ENCODE measurements at places on chromosomes 11 and 22. TPM values are rescaled to one million over a fixed set of nuclear protein-coding genes. Genes with fewer than 3 reads are reported as not detected.

The ALDH3B2 gene
- total RNA-seq, result 2.9 TPM

DNA sequence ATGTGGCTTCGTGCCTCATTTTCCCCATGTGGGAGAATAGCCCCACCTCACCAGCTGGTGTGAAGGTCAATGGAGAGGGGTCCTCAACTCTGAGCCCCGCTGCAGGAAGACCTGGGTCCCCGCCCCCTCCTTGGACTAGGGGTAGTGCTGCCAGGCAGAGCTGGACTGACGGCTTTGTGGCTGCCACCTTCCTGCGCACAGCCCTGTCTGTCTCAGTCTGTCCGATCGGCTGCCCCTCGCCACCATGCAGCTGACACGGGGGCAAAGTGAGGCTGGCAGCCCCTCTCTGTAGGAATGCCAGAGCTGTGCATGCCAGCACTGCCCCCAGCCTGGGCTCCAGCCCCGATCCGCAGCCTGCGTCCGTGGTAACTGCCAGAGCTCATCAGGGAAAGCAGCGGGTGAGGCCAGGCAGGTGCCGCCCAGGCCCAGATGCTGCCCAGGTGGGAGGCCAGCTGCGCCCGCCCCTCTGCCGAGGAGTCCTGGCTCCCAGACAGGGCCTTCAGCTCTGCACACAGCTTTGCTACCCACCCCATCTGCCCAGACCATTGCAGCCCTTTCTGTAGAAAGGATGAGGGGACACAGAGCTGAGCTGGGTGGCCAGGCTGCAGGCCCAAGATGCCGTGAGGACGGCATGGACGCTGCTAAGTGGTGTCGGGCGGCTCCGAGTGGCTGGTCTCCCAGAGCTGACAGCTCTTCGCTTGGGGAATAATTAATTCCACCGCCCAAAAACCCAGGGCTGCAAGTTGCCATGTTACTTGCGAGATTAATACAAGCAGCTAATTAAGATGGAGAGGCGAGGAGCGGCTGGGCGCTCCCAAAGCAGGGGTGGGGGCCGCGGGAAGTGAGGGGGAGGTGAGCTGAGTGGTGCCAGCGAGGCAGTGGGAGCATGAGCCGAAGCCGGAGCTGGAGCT is 19.5 kb upstream of the FLRT1 start:
- DNase-seq, result no peak

DNA sequence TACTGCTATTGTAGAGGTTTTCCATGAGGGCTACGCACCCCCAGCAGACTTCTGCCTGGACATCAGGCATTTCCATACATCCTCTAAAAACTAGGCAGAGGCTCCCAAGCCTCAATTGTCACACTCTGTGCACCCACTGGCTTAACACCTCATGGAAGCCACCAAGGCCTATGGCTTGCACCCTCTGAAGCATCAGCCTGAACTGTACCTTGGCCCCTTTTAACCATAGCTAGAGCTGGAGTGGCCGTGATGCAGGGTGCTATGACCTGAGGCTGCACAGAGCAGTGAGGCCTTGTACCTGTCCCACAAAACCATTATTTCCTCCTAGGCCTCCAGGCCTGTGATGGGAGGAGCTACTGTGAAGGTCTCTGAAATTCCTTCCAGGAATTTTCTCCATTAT is 33.9 kb downstream of the AAMDC start:
- DNase-seq, result no peak

DNA sequence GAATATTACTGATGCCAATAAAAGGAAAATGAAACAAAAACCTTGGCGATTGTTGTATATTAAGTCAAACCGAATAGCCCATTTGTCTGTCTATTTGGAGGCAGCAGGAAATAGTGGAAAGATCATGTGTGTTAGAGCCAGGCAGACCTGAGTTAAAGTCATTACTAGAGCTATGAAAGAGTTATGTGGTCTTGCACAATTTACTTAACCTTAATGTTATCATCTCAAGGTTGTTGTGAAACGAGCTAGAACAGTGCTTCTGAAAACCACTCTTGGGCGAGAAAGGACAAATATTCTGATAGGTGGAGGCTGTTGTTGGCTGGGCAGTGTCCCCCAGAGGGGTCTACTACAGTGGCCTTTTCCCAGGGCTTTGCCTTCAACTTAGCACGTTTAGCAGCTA is 60.0 kb upstream of the NUP160 start:
- no peak for DNase-seq

DNA sequence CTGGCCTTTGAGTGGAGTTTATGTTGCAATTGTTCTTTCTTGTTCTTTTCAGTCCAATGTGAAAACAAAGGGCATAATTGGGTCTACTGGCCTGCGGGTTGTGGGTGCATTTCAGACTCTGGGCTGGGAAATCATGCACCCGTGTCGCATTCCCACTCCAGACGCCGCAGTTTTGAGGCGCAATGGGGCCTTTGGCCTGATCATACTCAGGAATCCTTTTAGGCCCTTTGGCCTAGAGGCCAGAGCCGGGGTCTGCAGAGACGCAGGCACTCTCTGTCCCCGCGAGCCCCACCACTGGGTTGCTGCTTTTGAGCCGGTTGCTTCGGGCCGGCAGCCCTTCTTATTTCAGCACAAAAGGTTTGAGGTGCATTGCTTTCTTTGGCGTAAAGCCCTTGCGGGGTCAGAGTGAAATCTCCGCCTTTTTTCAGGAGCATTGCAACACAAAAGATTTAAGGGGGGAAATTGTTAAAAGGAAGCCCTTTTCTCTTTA is 48.4 kb upstream of the DBX1 start:
- DNase-seq, result no peak
